HuH-7 (cell line): ENCODE measurements at places on chromosomes 12 and 14.
A peak's percentile ranks its signal among the peaks of the same experiment; 100 is the strongest.

DNA sequence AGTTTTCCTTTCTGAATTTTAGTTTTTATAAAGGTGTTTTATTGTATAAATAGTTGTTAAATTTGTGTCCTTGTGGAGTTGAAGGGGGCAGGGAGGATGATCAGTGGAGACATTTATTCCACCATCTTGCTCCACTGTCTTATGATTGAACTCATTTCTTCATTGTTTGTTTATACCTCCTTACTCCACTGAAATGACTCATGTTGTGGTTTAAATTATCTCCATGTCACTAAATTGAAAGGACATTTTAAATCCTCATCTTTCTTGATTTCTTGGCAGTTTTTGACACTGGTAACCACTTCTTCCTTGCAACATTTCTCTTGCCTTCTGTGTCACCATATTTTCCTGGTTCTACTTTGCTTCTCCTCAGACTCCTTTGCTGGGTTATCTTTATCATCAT, 23.6 kb upstream of the FERMT2 start:
- DNase-seq: no peak

GRCh38 chr12:82648259-82648909, 38.3 kb upstream of the TMTC2 start:
- no peak for DNase-seq

GRCh38 chr14:94564381-94564780, 3.1 kb downstream of the SERPINA4 start:
- DNase-seq: no peak

GRCh38 chr12:100553936-100554335, 19.5 kb upstream of the GAS2L3 start:
- peak; percentile 47 for DNase-seq

DNA sequence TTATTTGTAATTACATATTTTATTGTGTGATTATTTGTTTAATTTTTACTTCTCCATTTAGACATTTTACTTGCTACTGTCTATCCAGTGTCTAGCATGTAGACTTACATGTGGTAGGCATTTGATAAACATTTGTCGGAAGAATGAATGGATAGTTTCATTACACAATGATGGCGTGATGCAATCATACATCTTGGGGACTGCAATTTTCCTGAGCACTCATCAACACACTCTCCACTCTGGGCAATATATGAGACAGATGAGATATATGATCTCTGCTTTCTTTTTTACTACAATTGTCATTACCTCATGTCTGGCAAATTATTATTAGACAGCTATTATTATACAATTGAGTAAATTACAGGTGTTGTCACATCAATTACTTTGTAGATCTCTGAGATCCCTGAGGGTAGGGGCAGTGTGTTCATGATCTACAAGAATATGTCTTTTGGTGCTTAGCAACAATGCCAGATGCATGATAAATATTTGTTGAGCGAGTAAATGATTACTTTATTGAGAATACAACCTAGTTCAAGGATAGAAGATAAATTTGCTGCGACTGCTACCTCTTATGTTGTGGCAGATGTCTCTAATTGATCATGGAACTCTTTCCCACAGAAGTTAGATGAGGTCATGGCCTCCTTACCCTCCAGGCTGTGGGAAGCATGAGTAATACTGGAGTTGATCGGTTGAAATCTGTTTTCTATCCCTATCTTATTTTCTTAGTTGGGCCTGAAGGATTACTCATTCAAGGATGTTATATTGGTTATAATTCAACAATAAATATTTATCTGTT, 416.0 kb downstream of the LRIG3 start:
- no peak for DNase-seq

- DNase-seq: no peak
These were observed 152.3 kb downstream of the ATXN7L3B start for GRCh38 chr12:74689929-74690328.

DNA sequence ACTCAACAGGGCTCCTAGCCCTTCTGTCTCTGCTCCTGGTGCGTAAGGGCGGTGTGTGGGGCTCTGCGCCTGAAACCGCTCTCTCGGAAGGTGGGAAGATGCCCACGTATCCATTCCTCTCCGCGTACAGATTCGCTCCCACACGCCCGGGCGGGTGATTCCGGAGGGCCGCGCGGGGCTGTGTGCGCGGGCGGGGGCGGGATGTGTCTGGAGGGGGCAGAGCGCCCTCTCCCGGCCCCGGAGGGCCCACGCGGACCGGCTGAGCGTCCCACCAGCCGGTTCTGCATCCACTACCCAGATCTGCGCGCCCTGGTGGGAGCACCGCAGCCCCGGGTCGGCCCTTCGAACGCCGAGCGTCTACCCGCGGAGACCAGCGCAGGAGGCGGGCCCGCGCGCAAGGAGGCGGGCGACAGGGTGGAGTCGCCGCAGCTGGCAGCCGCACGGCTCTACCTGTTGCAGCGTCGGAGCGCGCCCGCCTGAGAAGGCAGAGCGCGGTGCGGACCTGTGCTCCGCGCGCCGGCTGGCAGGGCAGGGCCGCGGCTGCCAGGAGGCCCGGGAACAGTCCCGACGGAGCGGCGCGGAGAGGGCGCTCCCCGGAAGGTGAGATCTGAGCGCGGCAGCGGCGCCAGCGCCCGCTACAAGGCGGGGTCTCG, 1.4 kb upstream of the KCNK13 start:
- DNase-seq: peak; percentile 79

- no peak for DNase-seq
These were observed 172.1 kb downstream of the ETV6 start for GRCh38 chr12:11821386-11822080.

DNA sequence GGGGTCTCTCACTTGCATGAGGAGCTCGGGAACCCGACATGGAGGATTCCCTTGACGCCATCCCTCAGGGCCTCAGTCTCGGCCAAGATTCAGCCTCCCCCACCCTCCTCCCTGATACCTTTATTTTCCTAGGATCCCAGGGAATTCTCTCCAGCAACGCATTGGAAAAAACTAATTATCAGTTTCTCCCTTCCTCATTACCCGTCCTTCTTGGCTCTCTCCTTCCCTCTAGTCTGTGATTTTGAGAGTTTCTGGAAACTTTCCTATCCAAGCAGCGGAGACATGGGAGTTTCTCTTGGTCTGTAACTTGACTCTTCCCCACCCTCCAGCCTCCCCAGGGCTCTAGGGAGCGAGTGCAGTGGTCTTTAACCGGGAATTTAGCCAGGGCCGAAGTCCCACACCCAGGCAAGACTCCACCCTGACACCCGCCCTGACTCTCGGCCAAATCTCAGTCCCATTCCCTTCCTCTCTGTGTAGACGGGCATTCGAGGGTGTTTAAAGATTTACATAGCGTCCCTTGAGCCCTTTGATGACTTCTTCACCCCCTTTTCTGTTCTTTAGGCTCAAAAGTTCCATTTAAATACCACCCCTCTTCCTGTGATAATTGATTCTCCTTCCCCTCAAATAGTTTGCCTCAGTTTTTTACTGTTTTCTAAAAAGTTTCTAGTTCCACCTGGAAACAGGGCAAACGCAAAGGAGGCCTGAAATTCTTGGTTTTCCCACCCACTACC, 6.7 kb downstream of the HOXC5 start:
- no peak for DNase-seq

- no peak for DNase-seq
These were observed 66.2 kb downstream of the CRADD start for GRCh38 chr12:93743229-93743998.

- DNase-seq: no peak
These were observed 198.5 kb upstream of the PPFIA2 start for GRCh38 chr12:81957631-81958030.

DNA sequence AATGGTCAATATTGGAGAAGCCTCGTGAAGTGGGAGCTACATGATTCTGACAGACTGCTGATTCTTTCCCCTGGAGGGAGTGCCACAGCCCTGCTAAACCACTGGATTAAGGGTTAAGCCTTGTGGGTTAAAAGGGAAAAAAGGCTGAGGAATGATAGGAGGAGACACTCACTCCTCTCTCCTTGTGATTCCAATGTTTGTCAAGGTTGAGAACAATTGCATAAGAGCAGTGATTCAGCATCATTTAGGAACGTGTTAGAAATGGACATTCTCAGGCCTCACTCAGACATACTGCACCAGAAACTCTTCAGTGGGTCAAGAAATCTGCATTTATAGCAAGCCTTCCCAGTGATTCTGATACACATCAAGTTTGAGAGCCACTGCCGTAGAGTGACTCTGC, 87.8 kb upstream of the GZMB start:
- no peak for DNase-seq

DNA sequence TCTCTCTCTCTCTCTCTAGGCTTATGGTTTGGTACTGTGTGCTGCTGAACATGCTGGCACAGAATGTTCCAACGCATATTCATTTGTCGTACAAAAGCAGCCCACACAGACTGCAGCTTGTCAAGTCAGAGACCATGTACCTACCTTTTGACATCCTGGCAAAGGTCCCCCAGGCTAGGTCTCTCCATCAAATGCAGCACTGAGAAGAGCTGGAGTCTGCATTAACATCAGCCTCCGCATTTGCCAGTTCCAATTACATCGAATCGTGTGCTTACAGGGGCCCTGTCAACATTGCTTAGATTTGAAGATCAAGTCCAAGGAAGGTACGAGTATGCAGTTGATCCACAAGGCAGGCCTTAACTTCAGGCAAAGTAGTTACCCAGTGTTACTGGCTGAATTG, 47.9 kb downstream of the GPR135 start:
- DNase-seq: no peak

GRCh38 chr12:116196752-116197718, 80.5 kb downstream of the MED13L start:
- DNase-seq: no peak

DNA sequence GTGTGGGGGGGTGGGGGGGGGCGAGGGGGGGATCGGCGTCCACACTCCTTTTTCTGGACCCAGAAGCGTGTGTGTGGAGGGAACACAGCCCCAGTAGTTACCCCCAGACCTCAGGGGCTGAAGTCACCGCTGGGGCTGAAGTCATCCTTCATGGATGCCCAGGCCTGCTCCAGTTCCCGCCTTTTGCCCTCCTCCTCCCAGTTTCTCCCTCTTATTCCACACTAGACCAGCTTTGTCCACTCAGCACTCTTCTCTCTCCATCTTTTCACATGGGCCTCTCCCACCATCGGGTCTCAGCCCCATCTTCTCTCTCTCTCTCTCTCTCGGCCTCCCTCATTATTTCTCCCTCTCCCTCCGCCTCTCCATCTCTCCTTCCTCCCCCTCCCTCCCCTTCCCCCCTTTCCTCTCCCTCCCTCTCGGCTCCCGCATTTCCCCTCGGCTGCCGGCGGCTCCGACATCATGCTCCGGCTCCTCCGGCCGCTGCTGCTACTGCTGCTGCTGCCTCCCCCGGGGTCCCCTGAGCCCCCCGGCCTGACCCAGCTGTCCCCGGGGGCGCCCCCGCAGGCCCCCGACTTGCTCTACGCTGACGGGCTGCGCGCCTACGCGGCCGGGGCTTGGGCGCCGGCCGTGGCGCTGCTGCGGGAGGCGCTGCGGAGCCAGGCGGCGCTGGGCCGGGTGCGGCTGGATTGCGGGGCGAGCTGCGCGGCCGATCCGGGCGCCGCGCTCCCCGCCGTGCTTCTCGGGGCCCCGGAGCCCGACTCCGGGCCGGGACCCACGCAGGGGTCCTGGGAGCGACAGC, at the start of gene P3H3:
TSS of gene P3H3 (plus strand) at position 426 of the 799 bp plus-strand sequence. CDS start at position 460, 34 bp downstream.
- DNase-seq: peak; percentile 59

GRCh38 chr12:1213205-1213604, 222.2 kb downstream of the ERC1 start:
- no peak for DNase-seq

DNA sequence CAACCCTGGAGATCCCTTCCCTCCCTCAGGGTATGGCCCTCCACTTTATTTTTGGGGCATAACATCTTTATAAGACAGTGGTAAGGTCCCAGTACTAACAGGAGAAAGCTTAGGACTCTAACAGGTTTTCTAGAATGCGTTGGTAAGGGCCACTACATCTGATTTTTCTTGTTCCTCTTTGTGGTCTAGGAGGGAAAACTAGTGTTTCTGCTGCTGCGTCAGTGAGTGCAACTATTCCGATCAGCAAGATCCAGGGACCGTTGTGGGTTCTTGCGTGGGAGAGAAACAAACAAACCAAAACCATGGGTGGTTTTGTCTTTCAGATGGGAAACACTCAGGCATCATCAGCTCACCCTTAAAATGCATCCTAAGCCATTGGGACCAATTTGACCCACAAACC, 123.6 kb upstream of the SLC16A7 start:
- no peak for DNase-seq

DNA sequence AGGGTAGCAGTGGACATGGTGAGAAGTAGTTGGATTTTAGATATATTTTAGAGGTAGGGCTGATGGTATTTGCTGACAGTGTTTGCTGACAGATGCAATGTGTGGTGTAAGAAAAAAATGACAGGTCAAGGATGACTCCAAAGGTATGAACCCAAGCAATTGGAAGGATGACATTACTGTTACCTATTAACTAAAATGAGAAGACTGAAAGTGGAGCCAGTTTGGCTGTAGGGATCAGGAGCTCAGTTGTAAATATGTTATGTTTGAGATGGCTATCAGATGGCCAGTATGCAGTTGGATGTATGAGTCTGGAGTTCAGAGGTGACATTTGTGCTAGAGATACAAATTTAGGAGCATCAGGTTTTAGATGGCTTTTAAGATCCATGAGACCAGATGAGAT, 17.4 kb upstream of the SERPINA6 start:
- peak; percentile 47 for DNase-seq

GRCh38 chr12:54164387-54165145, 24.2 kb downstream of the SMUG1 start:
- no peak for DNase-seq

- DNase-seq: no peak
These were observed 55.2 kb downstream of the GALNT4 start for GRCh38 chr12:89469361-89469760.

- no peak for DNase-seq
These were observed 3.1 kb downstream of the HIF1A start for GRCh38 chr14:61698206-61698980.

DNA sequence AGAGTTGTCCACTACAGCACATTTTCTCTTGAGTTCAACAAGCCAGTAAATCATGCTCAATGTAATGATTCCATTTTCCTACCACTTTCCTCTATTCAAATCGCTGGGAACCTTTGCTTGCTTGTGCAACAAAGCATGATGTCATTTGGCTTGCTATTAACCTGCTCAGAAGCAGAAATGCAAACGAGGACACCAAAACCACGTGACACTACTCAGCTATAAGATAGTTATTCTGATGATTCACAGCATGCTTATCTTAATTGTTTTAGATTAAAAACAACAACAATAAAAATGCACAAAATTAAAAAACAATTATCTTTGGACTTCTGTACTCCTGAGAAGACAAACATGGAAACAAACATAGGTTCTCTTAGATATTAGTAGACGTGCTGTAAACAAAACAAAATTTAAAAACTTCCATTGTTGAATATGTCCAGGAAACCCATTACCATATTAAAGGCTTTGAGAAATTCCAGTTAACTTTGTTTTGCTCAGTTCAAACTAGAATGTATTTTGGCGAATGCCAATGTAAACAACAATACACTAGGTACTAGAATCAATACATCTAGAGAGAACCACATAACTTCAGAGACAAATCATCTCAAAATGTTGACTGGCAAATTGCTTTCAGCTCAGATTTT, 77.5 kb upstream of the KRAS start:
- peak; percentile 30 for DNase-seq

DNA sequence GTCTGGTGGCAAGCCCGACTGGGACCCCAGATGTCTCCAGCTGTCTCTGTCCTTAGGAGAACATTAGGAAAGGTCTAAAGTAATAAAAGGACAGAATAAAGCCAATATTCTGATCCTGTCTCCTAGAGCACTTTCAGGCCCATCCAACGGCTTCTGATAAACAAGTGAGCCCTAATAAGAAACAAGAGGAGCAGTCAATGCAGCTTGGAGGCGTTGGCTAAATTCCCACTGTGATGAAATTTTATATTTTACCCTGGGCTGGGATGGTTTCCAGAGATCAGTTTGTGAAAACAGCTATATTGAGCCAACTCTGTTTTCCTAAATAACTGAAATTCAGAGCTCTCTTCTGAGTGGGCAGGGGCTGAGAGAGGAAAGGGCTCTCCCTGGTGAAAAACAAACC, 55.5 kb upstream of the SRRM4 start:
- no peak for DNase-seq
